ENCODE measurements at places on chromosomes 7 and 10.

GRCh38 chr10:24502006-24502405, 221.7 kb downstream of the ARHGAP21 start:
- no peak for DNase-seq

GRCh38 chr10:127210936-127211466, 14.6 kb upstream of the INSYN2A start:
- DNase-seq = no peak

DNA sequence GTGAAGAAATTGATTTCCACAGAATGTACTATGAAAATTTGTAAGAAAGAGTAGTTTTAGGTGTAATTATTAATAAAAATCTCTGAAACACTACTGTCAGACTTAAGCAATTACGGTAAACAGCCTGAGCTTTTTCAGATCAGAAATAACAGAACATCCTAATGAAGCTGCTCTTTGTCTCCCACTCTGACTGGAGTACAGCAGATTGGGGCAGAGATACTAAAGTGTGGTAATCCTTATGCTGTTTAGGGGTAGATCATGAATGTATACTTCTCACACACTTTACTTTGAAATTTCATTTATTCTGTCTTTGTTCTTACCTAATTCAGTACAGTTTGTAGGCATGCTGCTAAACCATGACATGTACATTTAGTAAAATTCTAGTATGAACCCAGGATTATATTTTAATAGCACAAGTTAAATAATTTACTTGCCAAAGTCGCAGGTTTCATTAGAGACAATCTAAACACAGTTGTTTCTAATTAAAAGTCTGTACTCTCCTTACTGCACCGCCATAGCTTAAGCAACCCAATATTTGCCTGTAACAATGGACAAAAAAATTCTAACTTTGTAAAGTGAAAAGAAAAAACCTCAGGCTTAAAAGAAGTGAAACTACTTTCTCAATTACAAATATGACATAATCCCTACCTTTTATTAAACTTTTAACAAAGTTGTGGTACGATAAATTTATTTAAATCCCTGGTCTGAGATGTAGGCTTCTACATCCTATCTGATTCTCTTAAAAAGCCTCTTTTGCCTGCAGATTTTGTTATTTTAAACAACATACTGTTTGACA, 88.8 kb downstream of the KMT2E start:
- no peak for DNase-seq

- DNase-seq = no peak
Observed at GRCh38 chr10:1148855-1149605, 92.8 kb downstream of the WDR37 start.

- DNase-seq = no peak
Observed at GRCh38 chr7:45112648-45113047, 1.2 kb upstream of the TBRG4 start.

DNA sequence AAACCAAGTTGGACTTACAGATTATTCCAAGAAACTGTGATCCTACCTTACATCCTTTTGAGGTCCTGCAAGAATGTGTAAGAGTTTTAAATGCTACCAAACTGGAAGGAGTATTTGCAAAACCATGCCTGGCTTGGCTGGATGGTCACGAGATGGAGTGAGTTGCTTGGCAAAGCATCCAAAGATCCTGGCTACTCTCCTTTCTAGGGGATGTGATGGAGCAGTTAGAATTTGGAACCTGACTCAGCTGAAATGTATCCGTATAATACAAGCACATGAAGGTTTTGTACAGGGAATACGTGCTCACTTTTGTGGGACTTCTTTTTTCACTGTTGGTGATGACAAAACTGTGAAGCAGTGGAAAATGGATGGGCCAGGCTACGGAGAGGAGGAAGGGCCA, 13.3 kb upstream of the SYPL1 start:
- peak; percentile 11 for DNase-seq
